ENCODE measurements at places on chromosomes 6 and 20.

DNA sequence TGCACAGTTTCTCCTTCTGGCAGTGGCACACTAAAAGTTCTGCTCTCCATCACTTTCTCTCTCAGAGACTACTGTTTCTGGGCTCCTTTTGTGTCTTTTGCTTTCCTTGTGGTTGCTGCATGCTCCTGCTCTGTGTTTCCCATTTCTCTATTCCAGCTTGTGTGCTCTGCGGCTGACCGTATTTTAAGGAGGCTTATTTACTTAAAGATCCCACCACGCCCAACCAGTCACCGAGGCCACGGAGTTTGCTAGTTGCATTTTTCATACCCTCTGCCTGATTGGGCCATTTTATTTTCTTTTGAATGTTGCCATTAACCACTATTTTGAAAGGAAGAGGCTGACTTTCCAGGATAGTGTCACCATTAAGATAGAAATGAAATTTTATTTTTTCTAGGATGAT is 626.4 kb upstream of the MMS22L start:
- no peak for DNase-seq

GRCh38 chr20:51767867-51768758 is at the start of gene ATP9A:
TSS of gene ATP9A (minus strand) at chr20:51768390. CDS start at chr20:51768369, 21 bp downstream.
- no peak for DNase-seq

- no peak for DNase-seq
Measured at GRCh38 chr6:74936886-74937285, 269.0 kb downstream of the COL12A1 start.

DNA sequence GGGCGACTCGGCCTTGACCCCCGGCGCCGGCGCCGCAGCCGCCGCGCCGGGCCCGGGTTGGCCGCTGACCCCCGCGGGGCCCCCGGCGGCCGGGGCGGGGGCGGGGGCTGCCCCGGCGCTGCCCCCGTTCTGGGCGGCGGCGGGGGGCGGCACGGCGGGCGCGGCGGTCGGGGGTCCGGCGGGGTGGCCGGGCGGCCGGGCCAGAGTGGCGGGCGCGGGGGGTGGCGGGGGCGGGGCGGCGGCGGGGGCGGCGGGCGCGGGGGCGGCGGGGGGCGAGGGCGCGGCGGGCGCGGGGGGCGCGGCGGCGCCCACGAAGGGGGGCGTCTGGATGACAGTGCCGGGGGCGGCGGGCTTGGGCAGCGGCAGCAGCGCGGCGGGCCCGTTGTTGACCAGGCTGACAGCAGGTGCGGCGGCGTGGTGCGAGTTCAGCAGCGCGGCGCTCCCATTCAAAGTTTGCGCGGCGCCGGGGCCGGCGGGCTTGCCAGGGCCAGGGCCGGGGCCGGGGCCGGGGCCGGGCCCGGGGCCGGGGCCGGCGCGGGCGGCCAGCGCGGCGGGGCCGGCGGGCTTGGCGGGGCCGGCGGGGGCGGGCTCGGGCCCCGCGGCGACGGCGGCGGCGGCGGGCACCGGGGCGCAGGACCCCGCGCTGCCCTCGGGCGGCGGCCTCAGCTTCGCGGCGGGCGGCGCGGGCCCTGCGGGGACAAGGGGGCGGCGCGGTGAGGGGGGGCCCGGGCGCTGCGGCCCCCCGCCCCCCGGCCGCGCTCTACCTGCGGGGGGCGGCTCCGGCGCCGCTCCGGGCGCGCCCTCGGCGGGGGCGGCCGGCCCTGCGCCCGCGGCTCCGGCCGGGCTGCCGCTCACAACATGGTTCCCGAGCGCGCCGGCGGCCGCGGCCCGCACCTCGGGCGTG is 659 bp downstream of the TAF4 start:
- no peak for DNase-seq

DNA sequence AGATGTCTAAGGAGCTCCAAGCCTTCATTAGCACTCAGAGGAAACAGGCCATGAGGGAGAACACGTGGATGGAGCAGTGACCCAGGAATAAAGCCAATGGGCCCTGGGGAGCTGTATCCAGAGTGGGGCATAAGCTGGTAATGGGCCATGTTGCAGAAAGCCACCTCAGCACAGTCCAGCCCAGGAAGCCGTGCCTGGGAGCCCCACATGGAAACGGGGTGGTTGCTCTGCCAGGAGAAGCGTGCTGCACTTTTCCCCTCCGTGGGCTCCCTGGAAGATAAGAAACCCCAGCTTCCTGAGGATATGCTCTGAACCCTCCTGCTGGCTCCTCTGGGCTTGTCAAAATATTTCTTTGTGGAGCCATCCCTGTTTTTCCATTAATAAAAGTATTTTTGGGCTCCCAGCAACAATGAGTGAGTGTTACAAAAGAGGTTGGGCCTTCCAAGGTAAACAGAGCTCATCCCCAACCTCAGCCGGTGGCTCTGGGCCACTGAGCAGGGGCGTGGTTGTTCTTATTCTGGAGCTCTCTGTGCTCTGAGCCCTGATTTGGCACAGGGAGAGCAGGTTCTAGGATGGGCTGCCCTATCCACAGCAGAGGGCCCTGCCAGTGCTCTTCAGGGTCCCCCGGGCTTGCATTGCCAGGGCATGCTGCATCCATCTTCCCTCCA is 31.2 kb upstream of the NFATC2 start:
- DNase-seq: no peak

DNA sequence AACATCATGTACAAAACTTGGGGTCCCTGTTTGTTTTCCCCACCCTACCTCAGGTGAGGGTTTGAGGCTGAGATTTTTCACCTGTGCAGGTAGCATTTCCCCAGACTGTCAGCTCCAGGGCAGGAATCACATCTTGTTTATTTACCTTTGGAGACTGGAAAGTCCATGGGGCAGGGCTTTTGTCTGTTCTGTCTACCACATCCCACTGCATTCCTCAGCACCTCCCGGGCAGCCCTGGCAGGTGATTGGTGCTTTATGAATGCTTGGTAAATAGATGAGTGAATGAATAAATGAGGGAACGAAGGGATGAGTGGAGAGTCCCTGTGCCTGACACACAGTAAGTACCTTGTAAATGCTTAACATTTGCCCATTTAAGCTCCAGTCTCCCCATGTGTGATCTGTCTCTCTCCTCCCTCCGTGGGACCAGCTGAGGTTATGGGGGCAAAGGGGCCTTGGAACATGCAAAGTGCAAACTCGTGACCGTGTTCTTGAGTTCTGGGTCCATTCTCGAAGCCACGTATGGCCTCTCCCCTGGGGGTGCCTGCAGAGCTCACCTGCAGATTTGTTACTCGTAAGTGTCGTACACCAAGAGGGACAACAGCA is 69.7 kb upstream of the PMEPA1 start:
- DNase-seq: no peak

- DNase-seq: no peak
Measured at GRCh38 chr6:44269921-44270525, at the start of gene TMEM151B. TSS of gene TMEM151B (plus strand) at chr6:44270450. CDS start at chr6:44270743, 293 bp downstream.

- no peak for DNase-seq
Measured at GRCh38 chr6:69994251-69994650, 127.9 kb downstream of the COL19A1 start.

DNA sequence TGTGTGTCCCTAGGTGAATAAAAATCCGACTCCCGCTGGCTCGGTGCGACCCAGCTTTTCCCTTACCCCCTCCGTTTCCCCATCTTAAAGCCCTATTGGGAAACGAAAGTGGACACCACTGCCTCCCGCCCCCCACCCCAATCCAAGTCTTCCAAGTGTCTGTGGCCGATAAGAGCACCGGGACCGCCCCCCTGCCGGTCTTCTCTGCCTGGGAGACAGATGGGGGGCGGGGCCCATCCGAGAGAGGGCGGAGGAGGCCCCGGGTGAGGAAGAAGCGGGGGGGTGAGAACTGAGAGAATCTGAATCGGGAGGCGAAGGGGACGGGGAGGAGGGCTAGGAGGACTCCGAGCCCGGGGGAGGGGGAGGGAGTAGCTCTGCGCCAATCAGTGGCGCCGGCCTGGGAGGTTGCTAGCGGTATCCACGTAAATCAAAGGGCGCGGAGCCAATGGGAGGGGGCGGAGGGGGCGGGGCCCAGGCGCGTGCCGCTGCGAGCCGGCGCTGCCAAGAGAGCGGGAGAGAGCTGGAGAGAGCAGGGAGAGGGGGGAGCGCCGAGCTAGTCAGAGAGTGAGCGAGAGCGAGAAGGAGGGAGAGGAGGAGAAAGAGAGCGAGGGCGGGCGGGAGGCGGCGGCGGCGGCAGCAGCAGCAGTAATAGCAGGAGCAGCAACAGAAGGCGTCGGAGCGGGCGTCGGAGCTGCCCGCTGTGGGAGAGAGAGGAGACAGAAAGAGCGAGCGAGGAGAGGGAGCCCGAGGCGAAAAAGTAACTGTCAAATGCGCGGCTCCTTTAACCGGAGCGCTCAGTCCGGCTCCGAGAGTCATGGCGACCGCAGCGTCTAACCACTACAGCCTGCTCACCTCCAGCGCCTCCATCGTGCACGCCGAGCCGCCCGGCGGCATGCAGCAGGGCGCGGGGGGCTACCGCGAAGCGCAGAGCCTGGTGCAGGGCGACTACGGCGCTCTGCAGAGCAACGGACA is at the start of gene POU3F2:
POU3F2 (plus strand) TSS at position 515 of the 972 bp plus-strand sequence; CDS start at position 815, 300 bp downstream.
- DNase-seq: no peak

Data from GM12878 (cell line).